Hematopoietic multipotent progenitor cell treated with erythropoietin and hydrocortisone succinate and interleukin-3 and kit ligand, for 17 days (in vitro differentiated cells): ENCODE measurements at places on chromosomes 3 and 15.

DNA sequence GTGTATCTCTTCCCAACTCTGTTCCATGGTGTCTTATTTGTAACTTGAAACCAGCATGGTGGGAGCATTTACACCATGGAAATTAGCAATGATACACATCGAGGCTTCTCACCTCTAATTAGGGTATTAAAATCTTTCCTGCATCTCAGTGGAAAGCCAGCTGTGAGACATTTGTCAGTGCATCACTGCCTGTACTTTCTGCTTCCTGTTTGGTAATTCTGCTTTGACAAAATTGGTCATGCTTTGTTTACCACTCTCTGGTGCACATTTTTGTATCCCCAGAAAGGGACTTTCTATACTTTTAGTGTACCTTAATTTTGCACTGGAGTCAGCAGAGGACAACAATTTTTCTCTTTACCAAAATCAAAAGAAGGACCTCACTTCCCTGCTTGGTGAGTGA lies 402.1 kb downstream of the PDCD6IP start:
- no peak for DNase-seq

DNA sequence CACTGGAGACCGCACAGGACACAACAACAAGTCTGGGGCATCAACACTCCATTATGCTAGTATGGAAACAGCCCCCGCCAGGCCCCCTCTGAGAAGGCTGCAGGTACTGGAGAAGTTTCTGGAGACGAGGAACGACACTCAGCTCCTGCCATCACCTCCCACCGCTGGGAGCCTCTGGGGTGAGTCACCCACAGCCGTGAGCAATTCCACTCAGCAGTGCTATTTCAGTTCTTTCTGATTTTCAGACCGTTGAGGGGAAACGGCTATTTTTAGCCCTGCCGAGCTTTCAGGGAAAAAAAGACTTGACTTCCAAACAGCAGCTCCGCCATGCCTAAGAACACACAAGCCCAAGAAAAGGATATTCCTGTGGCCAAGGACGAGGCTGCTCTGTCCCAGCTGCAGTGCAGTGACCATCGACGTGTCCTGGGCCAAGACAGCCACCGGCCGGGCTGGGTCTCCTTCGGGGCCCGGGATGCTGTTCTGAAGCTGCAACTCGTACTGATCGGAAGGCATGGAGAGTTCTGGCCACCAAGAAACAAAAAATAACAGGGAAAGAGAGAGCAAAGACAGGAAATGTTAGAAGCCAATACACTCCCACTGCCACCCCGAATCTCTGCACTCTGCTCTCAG lies 40.8 kb downstream of the NUP210 start:
- no peak for DNase-seq

- DNase-seq: peak; percentile 44
Observed at GRCh38 chr15:52227456-52227855, 36.3 kb upstream of the GNB5 start.

GRCh38 chr3:184602372-184603150 lies 41.0 kb downstream of the EPHB3 start:
- DNase-seq: no peak

DNA sequence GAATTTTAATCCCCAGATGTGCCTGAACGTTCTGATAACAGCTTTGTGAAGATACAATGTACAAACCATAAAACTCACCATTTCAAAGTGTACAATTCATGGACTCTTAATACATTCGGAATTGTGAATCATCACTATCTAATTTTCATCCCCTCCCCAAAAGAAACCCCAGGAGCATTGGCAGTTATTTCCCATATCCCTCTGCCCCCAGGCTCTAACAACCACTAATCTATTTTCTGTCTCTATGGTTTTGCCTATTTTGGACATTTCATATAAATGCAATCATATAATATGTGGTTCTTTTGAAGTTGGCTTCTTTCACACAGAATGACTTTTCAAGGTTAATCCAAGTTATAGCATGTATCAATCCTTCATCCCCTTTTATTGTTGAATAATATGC lies 25.3 kb downstream of the PRICKLE2 start:
- no peak for DNase-seq

- DNase-seq: no peak
Observed at GRCh38 chr3:152841131-152841530, 6.2 kb downstream of the P2RY1 start.

GRCh38 chr3:119309591-119309990 lies 15.4 kb downstream of the ARHGAP31 start:
- no peak for DNase-seq

DNA sequence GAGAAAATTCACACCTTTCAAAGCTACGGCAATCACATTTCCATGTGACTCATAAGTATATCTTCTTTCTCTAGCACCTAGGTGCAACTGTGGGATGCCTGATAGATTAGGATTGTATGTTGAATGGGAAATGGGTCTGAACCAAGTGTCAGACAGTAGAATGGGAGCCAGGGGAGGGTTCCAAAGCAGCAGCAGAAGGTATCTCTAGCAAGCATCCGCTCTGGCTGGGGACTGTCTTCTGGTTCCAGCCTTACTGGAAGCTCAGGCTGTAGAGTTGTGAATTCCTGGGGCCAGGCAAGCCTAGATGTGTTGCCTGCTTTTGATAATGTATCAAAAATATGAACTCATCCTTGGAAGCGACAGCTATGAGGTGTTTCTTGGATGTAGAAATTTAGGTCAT lies 2.1 kb upstream of the CHL1 start:
- DNase-seq: no peak

DNA sequence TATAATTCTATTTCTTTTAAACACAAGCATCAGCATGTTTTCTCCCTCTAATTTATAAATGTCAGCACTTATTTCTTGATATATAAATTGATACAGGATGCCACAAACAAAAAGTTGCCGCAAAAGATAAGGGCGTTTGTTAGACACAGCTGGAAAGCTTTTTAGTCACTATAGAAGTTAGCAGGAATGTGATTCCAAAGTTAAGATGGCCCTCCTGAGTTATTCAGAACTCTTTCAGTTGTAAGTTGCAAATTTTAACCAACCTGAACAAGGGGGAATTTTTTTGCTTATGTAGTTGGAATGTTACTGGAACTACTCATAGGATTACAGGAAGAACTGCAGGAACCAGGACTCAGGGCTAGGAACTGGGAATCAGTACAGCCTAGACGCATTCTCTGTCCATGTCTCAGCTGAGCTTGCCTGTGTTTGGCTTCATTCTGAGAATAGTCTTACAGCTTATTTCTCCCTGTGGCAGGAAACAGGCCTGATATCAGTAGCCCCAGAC lies 166.3 kb downstream of the VGLL4 start:
- DNase-seq: no peak

- DNase-seq: peak; percentile 91
Observed at GRCh38 chr3:108103886-108104797, 13.3 kb upstream of the CD47 start.

DNA sequence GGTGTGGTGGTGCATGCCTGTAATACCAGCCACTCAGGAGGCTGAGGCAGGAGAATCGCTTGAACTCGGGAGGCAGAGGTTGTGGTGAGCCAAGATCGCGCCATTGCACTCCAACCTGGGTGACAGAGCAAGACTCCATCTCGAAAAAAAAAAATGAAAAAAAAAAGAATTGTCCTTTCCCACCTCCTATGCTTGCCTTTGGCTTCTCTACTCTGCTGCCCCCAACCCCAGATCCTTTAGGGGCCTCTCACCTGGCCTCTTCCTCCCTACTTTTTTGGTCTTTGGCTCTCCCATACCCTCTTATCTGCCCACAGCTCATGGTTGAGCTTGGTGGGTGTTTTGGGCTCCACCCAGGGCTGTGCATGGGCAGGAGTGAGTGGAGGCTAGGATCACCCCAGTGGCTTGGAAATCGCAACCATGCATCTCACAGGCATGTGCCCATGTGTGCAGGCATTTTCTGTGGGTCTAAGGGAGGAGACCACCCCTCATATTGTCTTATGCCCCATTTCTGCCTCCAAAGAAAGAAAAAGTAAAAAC lies 2.1 kb upstream of the SHISA5 start:
- peak; percentile 67 for DNase-seq

DNA sequence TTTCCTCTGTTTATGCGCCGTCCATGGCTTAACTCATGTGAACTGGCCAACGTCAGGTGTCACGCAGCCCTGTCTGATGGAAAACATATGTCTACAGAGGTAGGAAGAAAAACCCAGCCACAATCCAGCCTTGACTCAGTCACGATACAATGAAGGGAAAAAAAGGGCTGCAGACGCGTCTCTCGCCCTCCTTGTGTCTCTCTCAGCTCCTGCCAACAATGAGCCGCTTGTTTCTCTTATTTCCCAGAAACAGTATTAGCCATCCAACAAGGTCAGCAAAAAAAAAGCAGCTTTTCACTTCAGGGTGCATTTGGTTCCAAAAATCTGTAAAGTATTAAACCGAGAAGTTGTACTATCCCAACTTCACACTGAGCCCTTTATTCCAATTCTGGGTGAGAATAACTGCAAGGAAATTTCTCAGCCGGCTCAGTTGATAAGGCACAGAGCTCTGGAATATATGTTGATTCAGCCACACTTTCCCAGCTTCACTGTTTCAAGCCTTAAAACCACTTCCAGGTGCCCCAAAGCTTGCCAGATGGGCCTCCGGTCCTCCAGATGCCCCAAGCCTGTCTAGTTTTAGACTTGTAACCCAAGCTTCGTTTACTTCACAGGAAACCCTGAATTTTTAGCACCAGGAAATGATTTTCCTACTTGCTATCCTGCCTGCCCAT lies 79.4 kb downstream of the TM4SF4 start:
- no peak for DNase-seq

DNA sequence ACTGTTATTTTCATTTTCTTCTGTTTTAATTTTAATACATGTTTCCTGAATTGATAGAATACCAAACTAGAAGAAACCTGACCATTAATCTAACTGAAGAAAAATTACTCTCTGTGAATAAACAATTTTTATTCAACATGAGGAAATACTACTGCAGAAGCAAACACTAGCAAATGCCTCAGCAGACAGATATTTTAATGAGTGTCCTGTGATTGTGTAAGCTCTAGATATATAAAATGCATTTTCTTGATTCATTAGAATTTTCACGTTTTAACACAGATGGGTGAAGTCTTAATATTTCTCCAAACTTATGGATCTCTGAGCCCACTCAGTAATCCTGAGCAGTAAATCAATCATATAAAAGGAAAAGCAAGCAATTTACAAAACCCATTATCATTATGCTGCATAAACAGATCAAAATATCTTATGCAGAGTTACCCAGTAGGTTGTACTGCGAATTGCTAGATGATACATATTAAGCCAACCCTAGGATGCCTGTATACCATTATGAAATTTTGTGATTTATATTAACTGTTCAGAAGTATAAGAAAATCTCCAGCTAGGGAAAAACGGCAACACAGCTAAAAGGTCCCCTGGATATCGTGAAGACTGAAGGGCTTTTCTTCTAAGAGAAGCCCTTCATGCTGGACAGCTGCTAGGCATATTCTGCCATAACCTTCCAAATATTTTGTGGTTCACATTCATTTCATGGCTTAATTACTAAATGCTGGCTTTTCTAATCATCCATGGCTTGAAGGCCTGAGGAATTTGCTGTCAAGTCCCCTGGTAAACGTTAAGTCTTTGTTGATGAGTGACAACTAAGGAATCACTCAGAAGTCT lies 157.7 kb upstream of the TGFBR2 start:
- DNase-seq: no peak

- no peak for DNase-seq
Observed at GRCh38 chr15:82858932-82859331, 49.5 kb downstream of the WHAMM start.

- DNase-seq: no peak
Observed at GRCh38 chr3:186717039-186717457, at the start of gene KNG1. Gene KNG1 (plus strand): TSS chr3:186717359. CDS start chr3:186717543, 184 bp downstream.
